Cardiac muscle cell (in vitro differentiated cells and primary cell): ENCODE measurements at places on chromosomes 5 and 9.

- no peak for DNase-seq
Measured at GRCh38 chr9:114503009-114503408, 2.3 kb downstream of the WHRN start.

GRCh38 chr9:83012168-83012921, 50.6 kb downstream of the RASEF start:
- peak; percentile 22 for DNase-seq

- no peak for DNase-seq
Measured at GRCh38 chr5:74945561-74946165, 79.5 kb upstream of the FAM169A start.

DNA sequence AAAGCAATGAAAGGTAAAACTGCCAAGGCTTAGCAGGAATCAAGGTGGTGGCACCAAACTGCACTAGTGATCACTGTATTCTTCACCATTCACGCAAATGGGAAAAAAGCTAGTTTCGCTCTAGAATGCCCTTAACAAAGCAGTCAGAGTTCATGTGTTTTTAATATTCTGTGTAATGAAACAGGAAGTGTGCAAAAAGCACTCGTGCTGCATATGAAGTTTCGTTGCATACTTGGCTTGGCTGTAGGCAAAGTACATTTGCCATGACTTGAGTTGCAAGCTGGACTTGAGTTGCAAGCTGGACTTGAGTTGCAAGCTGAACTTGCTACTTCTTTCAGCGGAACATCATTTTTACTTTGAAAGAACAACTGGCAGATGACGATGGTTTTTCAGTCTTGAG, 55.4 kb downstream of the FOXI1 start:
- no peak for DNase-seq

GRCh38 chr9:92440751-92441046, 16.4 kb upstream of the OMD start:
- DNase-seq: no peak
